ENCODE measurements at places on chromosomes 13 and 19.

DNA sequence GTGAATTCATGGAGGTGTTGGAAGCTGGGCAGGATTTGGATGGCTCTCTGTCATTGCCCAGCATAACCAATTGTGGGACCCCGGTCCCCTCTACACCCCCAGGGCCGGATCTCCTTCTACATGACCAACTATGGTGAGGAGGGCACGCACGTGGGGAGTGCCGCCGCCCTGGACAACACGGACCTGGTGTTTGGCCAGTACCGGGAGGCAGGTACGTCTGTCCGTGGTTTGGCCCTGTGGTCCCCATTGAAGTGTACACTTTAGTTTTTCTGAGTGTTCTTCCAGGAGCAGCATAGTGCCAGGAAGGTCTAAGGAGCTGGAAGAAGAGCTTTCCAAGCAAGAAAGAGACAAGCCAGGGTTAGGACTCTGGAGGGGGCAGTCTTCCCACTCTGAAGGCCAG lies 13.2 kb downstream of the B3GNT8 start:
- DNase-seq, result no peak

GRCh38 chr13:41013835-41014234 lies 5.3 kb downstream of the ELF1 start:
- no peak for DNase-seq

- DNase-seq, result no peak
Measured at GRCh38 chr19:30297969-30298368, 74.2 kb upstream of the ZNF536 start.

DNA sequence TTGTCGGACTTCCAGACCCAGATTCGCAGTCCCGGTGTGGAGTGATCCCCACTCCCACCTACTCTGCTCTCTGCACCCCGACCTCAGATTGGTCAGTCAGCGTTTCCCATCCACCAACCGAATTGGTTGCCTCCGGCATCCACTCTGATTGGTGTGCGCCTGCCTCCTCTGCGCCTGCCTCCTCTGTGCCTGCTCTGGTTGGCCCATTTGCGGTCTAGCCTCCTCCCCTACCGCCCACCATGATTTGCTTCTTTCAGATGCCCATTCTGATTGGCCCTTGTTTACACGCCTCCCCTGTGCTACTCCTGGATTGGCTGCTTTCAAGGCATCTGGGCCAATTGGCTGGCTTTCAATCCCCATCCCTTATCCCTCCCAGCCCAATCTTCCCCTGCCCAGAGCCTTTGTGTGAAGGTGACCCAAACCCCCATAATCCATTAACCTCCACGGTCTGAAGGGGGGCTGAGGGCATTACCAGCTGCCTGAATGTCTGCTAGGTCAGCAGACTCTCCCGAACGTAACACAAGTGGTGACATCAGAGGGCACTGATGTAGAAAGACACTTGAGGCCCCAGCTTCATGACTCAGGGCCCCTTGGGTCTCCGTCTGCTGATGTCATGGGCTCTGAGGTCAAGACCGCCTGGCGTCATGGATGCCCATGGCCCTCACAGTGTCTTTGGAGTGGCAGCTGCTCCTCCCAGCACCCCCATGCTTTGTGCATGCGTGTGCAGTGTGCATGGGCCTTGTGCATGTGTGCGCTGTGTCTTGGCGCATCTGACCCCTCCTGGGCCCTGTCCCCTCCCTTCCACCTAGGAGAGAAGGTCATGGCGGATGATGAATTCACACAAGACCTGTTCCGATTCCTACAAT lies 80.4 kb downstream of the MAP4K1 start:
- no peak for DNase-seq

DNA sequence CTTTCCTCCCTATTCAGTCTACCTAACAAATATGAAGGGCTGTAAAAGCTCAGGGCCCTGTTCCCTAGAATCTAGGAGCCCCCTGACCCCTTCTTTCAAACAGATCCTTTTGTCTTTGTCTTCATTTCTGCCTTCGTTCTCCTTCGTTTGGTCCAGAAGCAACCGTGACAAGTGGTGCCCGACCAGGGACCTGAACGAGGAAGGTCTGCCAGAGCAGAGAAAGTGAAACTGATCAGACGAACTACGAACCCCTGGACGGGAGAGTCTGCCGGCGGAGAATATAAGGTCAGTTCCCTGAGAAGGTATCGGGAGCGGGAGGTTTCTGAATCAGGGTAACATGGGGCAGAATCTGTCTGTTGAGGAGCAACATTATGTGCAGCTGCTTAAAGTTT lies 751 bp downstream of the ERVK3-1 start:
- no peak for DNase-seq

DNA sequence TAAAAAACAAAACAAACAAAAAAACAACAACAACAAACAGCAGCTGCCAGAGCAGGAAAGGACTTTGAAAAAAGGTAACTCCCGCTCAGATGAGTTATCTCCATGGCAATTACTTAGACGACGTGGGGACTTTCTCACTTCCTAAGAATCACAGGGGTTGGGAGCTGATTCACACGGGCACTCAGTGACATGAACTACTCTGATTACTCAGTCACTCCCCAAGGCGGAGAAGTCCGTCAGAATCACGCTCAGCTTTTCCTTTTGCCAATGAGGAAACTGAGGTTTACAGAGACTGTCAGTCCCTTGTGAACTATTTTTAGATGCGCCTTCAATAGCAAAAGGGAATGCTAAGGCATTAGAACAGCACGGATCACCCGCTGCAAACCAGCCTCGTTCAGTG lies 32.3 kb upstream of the MATK start:
- no peak for DNase-seq

GRCh38 chr19:54312436-54313377 lies at the start of gene LILRA5:
Gene LILRA5 (minus strand): TSS chr19:54313166. CDS start chr19:54313019, 147 bp downstream.
- no peak for DNase-seq

GRCh38 chr19:2305452-2306280 lies 2.3 kb downstream of the LINGO3 start:
- DNase-seq, result no peak

GRCh38 chr13:110262508-110263291 lies 44.3 kb downstream of the COL4A1 start:
- DNase-seq, result no peak

GRCh38 chr19:49932731-49933131 lies 3.4 kb upstream of the NUP62 start:
- no peak for DNase-seq

GRCh38 chr13:25190771-25191170 lies 18.7 kb upstream of the AMER2 start:
- DNase-seq, result no peak

DNA sequence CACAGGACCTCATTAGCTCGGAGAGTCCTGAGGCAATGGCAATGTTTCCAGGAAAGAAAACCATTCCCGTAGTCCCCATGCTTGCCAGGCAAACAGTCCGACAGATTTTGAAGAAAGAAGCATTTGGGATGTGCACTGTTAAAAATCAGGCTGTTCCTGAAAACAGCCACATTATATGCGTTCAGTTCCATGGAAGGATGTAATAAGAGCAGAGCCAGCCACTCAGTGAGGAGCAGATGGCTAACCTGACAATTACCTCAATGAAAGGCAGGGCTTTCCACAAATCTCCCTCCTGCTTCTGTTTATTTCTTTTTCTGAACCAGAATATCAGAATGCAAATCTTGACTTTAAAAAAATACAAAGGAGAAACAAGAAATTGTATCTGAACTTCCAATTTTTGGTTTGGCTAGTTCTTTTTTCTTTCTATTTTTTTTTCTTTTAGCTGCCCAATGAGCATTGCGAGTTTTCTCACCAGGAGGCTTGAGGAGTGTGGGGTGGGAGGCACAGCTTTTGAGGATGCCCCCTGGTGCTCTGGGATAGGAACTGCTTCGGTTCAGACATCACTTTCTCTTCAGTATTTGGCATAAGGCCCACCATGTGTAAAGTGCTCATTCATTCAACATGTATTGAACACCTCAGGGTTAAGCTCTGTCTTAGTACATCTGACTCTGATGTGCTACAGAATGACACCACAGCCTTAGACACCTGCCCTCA lies 124.2 kb downstream of the TBC1D4 start:
- DNase-seq, result peak; percentile 60

DNA sequence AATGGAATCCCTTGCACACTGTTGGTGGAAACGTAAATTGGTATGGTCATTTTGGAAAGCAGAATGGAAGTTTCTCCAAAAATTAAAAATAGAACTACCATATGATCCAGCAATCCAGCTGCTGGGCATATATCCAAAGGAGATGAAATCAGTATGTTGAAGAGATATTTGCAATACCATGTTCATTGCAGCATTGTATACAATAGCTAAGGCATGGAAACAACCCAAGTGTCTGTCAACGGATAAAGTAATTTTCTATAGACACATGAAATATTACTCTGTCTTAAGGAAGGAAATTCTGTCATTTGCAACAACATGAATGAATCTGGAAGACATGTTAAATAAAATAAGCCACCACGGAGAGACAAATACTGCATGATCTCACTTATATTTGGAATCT lies 124.7 kb downstream of the GPC5 start:
- DNase-seq, result no peak

DNA sequence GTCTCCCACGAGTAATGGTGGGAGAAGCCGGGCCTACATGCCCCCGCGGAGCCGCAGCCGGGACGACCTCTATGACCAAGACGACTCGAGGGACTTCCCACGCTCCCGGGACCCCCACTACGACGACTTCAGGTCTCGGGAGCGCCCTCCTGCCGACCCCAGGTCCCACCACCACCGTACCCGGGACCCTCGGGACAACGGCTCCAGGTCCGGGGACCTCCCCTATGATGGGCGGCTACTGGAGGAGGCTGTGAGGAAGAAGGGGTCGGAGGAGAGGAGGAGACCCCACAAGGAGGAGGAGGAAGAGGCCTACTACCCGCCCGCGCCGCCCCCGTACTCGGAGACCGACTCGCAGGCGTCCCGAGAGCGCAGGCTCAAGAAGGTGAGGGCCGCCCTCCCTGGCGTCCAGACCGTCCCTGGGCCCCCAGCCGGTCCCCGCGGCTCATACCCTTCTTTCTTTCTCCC lies 1.4 kb upstream of the USF2 start:
- no peak for DNase-seq

- no peak for DNase-seq
Measured at GRCh38 chr13:86403181-86403580, 604.0 kb upstream of the SLITRK6 start.

- DNase-seq, result no peak
Measured at GRCh38 chr13:32624441-32624840, 38.2 kb downstream of the PDS5B start.

GRCh38 chr13:110590577-110590976 lies 24.8 kb upstream of the NAXD start:
- DNase-seq, result no peak

DNA sequence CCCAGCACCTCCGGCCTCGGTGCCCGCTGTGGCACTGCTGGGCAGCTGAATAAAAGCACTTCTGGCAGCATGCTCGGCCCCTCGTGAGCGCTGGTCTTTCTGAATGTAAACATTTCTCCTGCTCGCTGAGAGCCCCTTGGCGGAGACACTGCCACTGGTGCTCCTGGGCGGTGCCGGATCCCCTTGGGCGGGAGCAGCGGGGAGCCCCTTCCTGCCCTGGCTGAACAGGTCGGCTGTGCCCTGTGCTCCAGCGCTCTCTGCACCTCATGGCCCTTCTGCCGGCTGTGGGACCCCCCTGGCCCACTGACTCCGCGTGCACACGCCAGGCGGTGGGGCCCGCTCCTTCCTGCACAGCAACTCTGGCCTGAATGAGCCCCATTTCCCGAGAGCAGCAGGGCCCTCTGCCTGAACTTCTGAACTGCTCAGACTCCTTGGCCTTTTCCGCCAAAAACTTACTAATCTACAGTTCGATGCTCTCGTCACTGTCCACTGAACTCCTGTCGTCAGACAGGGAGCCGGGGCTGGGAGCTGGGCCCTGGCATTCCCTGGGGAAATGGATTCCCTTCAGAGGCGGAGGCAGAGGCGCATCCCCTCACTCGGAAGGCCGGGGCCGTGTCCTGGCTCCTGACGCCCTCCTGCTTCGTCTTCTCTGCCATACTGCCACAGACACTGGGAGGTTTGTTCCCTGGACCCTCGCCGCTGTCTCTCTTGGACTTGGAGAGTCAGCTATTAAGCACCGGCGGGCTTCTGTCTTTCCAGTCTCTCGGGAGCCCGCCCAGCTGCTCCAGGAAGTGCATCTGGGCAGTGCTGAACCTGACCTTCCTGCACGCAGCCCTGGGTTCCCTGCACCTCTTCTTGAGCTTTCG lies 14.2 kb downstream of the RB1 start:
- peak; percentile 62 for DNase-seq

DNA sequence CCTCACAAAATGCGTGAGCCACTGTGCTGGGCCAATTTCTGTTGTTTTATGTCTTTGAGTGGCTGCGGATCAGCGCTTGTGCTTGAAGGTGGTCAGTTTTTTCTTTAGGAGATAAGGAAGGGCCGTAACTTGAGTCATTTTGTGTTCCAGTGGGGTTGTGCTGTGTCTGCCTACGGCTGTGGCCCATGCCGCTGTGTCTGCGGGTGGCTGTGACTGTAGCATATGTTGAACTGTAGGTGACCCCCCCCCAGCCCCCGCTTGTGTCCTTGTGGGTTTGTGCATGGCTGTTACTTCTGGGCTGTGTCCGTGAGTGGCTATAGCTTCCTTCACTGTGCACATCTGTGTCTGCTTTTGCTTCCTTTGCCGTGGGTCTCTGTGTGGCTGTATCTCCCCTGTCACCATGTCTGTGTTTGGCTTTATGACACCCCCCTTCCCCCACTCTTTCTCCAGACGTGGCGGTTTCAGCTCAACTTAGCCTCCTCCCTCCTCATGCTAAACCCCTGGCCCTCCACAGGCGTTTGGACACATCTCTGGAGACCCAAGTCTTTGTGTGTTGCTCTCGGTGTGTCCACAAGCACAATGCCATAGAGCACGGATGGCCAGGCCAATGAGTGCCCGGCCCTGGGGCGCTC lies 675 bp downstream of the PPP1R14A start:
- peak; percentile 63 for DNase-seq

DNA sequence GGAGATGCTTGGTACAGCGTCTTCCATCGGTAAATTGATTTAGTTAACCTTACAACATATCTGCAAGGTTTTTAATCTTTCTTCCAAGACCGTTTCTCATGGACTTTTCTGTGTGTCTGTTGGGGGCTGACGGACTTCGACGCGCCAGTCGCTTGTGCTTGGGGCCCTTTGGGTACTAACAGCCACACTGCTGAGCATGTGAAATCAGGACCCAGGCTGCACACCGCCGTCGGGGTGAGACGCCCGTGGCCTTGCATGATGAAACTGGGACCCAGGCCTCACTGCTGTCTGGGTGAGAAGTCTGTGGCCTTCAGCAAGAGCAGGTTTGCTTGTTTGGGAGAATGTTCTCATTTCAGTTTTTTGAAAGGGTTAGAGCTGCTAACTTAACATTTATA lies 9.8 kb downstream of the ATP4B start:
- peak; percentile 10 for DNase-seq

- DNase-seq, result no peak
Measured at GRCh38 chr13:23716401-23716800, 146.2 kb downstream of the TNFRSF19 start.

All from glutamatergic neuron (in vitro differentiated cells).